ENCODE measurements at places on chromosomes 13 and 19. TPM values are rescaled to one million over a fixed set of nuclear protein-coding genes. Genes with fewer than 3 reads are reported as not detected.

- DNase-seq = no peak
These were observed 49.0 kb upstream of the OXGR1 start for GRCh38 chr13:97043302-97043701.

- DNase-seq = no peak
These were observed 4.8 kb upstream of the TM9SF2 start for GRCh38 chr13:99496184-99497142.

DNA sequence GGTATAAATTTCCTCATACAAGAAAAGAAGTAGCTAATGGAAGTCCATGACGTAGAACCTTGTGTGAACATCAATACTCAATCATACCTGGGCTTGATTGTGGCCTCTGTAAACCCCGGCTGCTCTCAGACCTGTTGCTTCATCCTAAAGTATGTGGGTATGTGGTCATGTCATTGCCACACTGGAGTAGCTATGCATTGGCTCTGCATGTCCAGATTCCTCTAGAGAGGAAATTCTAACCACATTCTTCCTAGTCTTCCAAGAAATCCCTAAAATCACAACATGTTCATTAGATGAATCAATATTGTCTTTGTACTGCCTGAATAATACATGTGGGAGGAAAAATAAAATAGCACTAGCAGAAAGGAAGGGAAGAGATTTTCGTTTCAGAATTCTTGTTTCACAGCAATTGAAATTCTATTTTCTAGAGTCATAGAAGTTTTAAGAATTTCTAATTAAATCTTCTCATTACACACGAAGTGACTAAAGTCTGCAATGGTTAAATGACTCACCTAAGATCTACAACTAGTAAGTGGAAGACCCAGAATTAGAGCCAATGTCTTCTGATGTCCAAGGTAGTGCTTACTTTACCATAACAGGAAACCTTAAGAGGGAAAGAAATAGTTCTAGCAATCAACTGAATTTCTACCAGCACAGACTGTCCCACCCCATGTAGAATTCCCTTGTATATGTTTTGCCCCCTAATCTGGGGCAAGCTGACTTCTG lies 28.0 kb downstream of the RXFP2 start:
- no peak for DNase-seq

GRCh38 chr13:80309926-80310325 lies 31.0 kb downstream of the SPRY2 start:
- no peak for DNase-seq

- DNase-seq = no peak
These were observed 858 bp upstream of the PPP6R1 start for GRCh38 chr19:55259540-55260210.

DNA sequence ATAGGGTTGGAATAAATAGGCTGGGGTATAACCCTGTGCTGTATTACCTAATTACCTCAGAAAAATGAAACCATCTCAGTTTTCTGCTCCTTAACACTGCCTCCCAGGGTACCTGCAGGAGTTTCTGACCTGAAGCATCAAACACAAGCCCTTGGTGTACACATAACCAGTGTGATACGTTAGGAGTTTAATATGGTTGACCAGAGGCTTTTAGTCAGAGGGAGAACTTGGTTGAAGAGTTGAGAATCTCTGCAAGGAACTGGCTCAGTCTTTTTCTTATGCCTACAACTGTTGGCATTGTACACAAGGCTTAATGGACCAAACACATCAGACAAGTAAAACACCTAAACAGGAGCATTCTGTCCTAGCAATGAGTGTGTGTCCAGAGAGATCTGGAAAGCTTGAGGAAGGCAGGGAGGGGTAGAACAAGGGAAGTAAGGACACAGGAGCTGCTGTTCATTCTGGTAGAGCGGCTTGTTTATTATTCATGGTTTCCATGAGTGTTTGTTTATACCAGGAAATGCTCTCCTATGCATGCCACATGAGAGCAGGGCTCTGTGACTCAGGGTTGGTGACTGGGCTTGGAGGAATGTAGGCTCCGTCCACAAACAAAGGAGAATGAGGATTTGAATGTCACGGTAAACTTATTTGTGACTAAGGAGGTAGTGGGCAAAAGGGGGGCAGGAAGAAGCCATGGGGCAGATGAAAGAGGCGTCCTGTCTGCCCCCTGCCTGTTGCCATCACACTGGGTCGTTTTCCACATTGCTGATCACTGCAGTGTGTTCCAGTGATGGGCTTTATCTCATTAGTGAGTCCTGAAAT lies 11.9 kb upstream of the SPATA13 start:
- DNase-seq = no peak

DNA sequence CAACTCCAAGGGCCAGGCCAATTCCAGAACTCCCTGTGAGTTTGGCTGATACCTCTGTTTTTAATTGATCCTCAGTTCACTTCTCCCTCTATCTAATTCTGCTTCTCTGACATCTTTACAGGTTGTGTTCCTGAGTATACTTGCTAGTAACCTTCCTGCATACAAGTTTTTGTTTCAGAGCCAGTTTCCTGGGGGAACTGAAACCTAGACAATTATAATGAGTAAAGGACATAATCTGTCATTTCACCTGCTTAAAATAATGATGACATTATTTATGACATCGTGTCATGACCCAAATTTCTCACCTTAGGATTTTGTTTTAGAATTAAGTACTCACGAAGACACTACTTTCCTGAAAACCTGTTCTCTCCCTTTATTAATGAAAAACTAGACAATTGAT lies 12.5 kb upstream of the MYCBP2 start:
- no peak for DNase-seq

PSG1 gene
- not detected for total RNA-seq

NLRP5 gene
- not detected for total RNA-seq

Data from aorta (tissue), 5 donors.